Ovary (tissue), 10 donors: ENCODE measurements at places on chromosomes 13 and 19.

GRCh38 chr19:49104229-49104864 lies 9.8 kb upstream of the LIN7B start:
- DNase-seq: no peak

GRCh38 chr19:12997179-12997966 lies 2.1 kb downstream of the NFIX start:
- DNase-seq: peak; percentile 42

DNA sequence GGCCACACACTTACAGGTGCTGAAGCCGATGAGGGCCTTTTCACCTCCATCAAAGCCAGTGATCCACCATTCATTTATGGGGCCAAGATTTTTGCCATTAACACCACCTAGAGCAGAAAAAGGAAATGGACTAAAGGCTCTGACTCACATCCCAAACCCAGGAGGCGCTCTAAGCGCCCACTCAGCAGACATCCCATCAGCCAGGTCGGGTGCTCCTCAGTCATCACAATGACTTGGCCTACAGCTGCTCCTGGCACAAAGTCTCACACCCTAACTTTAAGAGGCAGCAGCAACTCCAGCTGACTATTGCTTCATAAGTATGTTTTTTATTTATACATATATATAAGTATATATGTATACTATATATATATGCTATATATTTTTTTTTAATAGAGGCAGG lies 36.1 kb upstream of the EIF3G start:
- no peak for DNase-seq

GRCh38 chr13:80389073-80390038 lies 48.4 kb upstream of the SPRY2 start:
- no peak for DNase-seq

DNA sequence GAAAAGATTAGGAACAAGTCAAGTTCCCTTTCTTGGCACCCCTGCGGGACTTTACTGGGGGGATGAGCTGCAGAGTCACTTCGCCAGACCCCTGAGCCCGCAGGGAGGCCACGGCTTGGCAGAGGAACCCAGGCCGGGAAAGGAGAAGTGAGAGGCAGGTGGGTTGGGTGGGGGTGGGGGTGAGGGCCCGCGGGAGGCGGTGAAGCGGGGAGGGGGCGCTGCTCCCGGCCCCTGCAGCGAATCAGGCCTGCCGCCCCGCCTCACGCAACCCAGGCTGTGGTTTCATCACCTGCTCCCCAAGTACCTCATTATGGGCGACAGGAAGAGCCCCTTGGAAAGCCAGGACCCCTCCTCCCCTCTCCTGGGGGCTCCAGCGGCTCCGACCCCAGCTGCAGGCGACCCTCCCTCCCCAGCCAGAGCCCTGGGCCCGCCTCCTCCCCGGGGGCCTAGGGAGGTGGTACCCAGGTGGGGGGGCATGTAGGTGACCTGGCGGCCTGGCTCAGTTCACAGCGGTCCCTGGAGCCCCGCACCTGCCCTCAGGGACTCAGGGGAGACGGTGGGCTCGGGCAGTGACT lies 9.5 kb downstream of the MEF2B start:
- DNase-seq: no peak

DNA sequence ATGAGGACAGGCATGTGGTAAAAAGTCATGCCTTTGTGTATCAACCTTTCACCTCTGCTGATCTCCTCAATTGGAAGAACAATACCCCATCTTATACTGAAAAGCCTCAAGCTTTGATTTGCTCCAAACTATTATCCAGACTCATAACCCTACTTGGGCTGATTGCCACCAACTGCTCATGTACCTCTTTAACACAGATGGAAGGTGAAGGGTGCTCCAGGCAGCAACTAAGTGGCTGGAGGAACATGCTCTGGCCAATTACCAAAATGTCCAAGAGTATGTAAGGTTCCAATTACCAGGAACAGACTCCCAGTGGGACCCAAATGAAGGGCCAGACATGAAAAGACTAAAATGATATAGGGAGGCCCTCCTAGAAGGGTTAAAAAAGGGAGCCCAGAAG lies 78.3 kb downstream of the ZNF486 start:
- DNase-seq: no peak

- no peak for DNase-seq
Measured at GRCh38 chr19:39924389-39924788, 10.0 kb downstream of the FCGBP start.

DNA sequence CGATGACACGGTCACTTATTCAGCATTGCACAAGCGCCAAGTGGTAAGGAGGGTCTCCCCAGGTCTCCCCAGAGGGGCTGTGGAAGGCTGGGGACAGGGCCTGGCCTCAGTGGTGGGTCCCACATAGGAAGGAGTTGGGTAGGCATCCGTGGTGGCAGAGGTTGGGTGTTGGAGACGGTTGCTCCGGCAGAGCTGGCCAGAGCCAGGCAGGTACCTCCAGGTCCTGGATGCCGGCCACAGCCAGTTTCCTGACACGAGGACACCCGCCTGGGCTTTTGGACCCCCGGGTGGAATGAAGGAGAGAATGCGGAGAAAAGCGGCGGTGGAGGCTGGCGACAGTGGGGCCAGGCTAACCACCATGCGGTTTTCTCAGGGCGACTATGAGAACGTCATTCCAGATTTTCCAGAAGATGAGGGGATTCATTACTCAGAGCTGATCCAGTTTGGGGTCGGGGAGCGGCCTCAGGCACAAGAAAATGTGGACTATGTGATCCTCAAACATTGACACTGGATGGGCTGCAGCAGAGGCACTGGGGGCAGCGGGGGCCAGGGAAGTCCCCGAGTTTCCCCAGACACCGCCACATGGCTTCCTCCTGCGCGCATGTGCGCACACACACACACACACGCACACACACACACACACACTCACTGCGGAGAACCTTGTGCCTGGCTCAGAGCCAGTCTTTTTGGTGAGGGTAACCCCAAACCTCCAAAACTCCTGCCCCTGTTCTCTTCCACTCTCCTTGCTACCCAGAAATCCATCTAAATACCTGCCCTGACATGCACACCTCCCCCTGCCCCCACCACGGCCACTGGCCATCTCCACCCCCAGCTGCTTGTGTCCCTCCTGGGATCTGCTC lies 1.3 kb upstream of the FFAR1 start:
- DNase-seq: peak; percentile 29

DNA sequence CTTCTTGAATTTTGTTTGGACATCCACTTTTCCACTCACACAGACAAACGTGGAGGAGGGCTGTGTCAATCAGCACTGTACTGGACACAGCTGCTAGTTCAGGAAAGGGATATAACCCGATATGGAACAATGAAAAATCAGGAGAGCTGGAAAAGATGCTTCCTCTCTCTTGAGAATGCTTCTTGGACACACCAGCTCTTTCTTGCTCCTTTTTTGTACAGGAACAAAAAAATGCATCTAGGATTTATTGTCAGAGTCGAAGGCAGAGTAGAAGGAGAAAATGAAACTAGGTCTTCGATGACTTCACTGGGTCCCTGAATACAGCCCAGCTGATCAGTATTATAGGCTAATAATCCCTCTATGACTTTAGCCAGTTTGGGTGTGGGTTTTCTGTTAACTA lies 62.2 kb downstream of the PEG3 start:
- no peak for DNase-seq

- DNase-seq: peak; percentile 42
Measured at GRCh38 chr19:14433554-14434501, 722 bp downstream of the PKN1 start.

GRCh38 chr13:110479648-110480047 lies 81.9 kb downstream of the RAB20 start:
- no peak for DNase-seq

- DNase-seq: peak; percentile 53
Measured at GRCh38 chr13:31209172-31209840, 9.5 kb downstream of the B3GLCT start.

DNA sequence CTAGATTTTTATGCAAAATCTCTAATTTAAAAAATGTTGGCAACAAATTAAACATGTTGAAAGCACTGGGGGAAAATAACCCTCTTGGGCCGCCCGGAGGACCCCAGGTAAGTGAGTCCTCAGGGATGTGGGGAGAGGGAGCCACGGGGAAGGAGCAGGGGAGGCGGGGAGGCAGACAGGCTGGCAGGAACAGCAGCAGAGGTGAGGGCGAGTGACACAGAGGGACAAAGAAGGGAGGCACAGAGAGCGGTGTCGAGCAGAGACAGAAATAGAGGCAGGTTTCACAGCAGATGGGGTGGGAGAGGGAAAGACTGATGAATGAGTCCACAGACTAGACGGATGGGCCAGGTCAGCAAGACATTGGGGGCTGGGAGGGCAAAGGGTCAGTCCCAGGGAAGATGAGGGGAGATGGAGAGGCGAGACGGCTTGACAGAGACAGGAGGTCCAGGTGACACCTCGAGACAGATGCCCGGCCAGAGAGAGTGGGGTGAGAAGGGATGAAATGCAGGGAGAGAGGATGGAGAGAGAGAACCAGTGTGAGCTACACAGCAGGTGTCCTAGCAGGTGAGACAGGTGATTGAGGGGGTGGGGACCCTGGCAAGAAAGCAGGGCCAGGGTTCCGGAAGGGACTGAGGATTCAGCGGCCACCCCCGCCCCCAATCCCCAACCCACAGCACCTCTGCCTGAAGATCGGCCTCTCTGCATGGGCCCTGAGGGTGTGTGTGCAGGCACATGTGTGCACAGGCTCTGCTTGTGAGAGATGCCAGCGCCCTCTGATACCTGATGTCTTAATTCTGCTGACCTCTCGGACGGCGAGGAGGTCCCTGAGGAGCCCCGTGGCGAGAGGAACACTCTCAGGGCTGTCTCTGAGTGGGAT lies 3.8 kb downstream of the LRRC4B start:
- DNase-seq: no peak

DNA sequence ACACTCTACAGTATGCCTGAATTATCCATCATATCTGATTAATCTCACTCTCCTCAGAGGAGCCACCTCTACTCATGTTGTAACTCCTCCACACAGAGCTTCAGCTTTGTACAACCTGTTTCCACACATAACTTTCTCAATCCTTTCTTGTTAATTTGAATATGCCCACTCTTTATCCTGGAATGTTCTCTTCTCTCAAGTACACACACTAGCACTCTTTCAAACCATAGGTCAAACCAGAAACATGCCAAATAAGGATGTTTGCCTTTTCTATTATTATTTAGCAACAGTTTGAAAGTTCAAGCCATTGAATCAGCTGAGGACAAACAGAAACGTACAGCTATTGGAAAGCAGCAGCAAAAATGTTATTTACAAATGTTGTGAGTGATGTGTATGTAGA lies 110.3 kb downstream of the MIPEP start:
- DNase-seq: no peak

GRCh38 chr13:29883941-29884518 lies 33.6 kb upstream of the UBL3 start:
- no peak for DNase-seq

DNA sequence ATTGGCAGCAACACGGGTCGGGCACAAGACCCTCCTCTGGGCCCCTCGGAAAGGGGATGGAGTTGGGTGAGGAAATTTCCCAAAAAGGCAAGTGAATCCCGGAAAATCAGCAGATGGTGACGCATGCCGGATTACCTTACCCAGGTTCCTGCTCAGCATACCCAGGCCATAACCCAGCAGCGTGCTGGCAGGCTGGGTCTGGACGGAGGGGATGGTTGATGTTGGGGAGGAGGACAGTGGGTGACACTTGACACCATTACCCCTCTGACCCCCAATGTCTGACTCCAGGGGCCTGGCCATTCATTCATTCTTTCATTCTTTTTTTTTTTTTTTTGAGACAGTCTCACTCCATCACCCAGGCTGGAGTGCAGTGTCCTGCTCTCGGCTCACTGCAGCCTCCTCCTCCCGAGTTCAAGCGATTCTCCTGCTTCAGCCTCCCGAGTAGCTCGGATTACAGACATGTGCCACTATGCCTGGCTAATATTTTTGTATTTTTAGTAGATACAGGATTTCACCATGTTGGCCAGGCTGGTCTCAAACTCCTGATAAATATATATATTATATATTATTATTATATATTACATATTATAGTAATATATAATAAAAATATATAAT lies 799 bp downstream of the PVR start:
- DNase-seq: no peak

GRCh38 chr19:3958836-3959765 lies 11.8 kb downstream of the DAPK3 start:
- no peak for DNase-seq

- DNase-seq: no peak
Measured at GRCh38 chr13:40486518-40487163, 179.8 kb downstream of the FOXO1 start.
